ENCODE measurements at places on chromosomes 7 and 10. TPM values are rescaled to one million over a fixed set of nuclear protein-coding genes. Genes with fewer than 3 reads are reported as not detected.

Gene NUTM2B
- 0.71 TPM for total RNA-seq

GRCh38 chr10:114720685-114721278 is 62.7 kb upstream of the ABLIM1 start:
- DNase-seq, result no peak

GRCh38 chr7:117825132-117825531 is 48.1 kb downstream of the CTTNBP2 start:
- DNase-seq, result no peak

GRCh38 chr7:91034459-91035368 is 229.5 kb upstream of the FZD1 start:
- DNase-seq, result no peak

- DNase-seq, result no peak
Measured at GRCh38 chr10:57696641-57697040, 571.1 kb downstream of the IPMK start.

DNA sequence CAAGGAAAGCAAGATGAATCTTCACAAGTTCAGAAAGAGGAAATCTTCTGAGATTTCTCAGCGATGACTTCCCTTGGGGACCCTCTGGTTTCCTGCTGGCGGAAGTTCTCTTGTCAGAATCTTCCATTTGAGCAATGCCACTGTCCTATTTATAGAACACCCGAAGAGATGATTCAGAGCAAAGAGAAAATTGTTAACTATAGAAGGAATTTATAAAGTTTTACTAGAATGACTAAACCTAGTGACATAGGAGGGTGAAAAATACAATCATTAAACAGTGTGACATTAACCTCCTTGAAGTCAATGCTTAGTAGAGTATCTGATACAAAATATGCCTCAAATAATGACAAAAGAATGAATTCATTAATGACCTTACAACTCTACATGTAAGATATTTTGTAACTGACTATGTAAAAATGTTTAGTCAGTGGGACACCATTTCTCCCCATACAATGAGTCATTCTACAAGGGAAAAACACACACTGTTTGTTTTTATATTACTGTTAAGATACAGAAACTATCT is 206.5 kb upstream of the CNTNAP2 start:
- no peak for DNase-seq
